ENCODE measurements at places on chromosomes 5 and 9.

DNA sequence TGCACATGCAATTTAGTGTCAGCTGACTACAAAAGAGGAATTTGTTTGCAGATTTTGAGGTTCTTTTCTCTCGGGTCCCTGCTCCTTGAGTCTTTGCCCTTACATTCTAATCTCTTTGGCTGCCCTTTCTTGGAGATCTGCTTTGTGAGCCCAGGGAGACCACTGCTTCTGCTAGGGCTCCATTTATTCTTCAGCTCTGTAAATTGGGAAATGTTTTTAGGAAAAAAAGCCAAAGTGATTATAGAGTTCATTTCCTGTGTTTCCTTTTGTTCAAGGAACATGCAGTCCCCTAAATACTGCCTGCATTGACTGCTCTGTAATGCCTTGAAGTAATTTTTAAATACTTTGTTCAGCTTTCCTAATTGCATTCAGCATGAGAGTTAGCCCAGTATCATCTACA, 197.4 kb downstream of the CSNK1G3 start:
- no peak for DNase-seq

- no peak for DNase-seq
These were observed 182.9 kb downstream of the CCDC192 start for GRCh38 chr5:127886081-127886480.

- no peak for DNase-seq
These were observed 17.5 kb upstream of the ERAP1 start for GRCh38 chr5:96825243-96825642.

GRCh38 chr9:21415493-21416267, 6.8 kb downstream of the IFNA8 start:
- no peak for DNase-seq

DNA sequence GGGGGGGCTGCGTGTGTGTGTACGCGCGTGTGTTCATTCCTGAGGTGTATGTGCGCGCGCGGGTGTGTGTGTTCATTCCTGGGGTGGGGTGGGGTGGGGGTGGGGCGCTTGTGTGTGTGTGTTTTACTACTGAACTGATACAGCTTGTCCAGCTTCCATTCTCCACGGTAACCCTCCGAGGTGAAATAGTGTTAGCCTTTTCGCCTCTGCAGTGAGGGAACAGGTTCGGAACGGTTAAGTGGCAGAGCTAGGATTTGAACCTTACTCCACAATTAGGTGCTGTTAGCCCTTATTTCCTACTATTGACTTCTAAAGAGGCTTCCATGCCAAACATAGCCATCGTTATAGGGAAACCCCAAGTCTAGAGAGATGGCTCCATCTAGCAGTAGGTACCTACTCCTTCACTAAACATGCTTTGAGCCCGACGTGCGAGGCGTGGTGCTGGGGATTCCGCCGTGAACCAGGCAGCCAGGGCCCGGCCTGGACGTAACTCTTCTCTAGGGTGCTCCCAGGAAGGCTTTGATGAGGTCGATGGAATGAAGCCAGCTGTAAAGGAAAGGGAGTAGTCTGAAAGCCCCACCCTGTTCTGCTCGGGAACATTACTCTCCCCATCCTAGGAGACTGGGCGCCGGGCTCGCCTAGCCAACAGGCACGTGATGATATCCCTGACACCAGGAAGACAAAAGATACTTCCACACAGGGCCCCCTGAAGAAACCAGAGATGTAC, 782 bp upstream of the SKP1 start:
- DNase-seq: no peak

- no peak for DNase-seq
These were observed 46.7 kb downstream of the SAR1B start for GRCh38 chr5:134585966-134586365.

All from stimulated activated CD4-positive, alpha-beta T cell treated with anti-CD3 and anti-CD28 coated beads, Interleukin-1b, Interleukin-23, amount 100 ng/mL, for 24 hours (primary cell).